Suprapubic skin (tissue), 4 donors: ENCODE measurements at places on chromosomes 4 and X.

DNA sequence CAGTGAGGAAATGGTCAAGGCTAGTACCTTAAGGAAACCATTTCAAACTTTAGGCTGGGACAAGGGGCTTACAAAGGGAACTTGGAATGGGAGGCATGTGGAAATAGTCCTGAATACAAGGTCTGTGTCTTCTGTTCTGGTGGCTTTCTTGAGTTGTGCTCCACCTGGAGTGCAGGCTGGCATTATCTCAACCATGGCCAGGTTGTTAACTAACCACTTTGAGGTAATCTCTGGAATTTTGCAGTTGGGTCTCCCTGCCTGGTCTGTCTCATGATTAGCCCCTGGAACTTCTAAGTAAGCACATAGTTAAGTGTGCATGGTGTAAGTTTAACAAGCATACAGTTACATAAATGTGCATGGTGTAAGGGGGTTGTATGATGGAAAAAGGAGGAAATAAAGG lies 77.5 kb downstream of the PCDH18 start:
- no peak overlapping the region for H3K27ac ChIP-seq
- H3K4me1 ChIP-seq: no peaks in the 10 kb centered on the region
- no peaks in the 10 kb centered on the region for H3K27me3 ChIP-seq
- no peaks in the 10 kb centered on the region for H3K36me3 ChIP-seq
- H3K4me3 ChIP-seq: no peak overlapping the region
- no peak for DNase-seq

DNA sequence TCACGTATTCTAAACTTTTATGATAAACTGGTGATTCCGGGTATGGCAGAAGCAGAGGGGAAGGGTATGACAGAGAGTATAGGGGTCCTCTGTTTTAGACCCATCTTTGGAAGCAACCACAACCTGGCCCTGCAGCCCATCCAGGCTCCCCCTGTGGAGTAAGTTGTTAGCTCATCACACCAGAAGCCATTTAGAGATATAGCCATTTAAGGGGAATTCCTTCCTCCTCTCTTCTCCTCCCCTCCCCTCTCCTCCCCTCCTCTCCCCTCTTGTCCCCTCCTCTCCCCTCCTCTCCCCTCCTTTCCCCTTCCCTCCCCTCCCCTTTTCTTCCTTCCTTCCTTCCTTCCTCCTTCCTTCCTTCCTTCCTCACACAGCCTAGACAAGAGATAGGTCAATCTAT lies 197.3 kb upstream of the LDB2 start:
- H3K4me1 ChIP-seq: peaks cover 9% of the 10 kb centered on the region
- H3K36me3 ChIP-seq: no peaks in the 10 kb centered on the region
- DNase-seq: no peak

DNA sequence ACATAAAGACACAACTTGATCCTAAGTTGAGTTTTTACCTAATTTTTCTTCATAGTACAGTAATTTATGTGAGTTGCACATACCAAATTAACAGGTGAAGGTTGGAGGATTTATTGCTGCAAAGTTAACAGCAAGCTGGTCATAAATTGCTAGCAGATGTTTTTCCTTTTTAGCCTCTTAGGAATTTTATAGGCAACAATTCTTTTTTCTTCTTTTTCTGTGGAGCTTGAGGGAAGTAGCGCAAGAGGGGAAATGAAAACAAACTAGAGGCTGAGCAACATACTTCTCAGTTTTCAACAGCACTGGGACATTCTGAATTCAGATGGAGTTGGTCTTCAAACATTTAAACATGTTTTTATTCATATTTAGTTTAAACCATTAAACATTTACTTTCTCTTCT lies 63.7 kb upstream of the TLR2 start:
- no peak overlapping the region for H3K4me3 ChIP-seq
- DNase-seq: no peak
- H3K27ac ChIP-seq: no peak overlapping the region

- H3K36me3 ChIP-seq: no peaks in the 10 kb centered on the region
- H3K4me1 ChIP-seq: no peaks in the 10 kb centered on the region
- H3K27me3 ChIP-seq: no peaks in the 10 kb centered on the region
- no peak overlapping the region for H3K27ac ChIP-seq
- no peak for DNase-seq
Measured at GRCh38 chrX:54695231-54695630, 102.8 kb downstream of the ITIH6 start.

DNA sequence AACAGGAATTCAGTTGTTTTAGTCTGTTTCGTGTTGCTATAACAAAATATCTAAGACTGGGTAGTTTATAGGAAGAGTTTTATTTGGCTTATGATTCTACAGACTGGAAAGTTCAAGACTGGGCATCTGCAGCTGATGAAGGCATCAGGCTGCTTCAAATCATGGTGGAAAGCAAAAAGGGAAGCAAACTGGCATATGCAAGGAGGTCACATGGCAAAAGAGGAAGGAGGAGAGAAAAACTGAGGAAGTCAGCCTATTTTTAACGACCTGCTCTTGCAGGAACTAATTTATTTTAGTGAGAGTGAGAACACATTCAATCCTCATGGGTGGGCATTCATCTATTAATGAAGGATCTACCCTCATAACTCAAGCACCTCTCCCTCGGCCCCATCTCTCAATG lies 363.1 kb upstream of the HS3ST1 start:
- H3K27ac ChIP-seq: no peak overlapping the region
- H3K4me3 ChIP-seq: no peak overlapping the region
- no peak for DNase-seq

DNA sequence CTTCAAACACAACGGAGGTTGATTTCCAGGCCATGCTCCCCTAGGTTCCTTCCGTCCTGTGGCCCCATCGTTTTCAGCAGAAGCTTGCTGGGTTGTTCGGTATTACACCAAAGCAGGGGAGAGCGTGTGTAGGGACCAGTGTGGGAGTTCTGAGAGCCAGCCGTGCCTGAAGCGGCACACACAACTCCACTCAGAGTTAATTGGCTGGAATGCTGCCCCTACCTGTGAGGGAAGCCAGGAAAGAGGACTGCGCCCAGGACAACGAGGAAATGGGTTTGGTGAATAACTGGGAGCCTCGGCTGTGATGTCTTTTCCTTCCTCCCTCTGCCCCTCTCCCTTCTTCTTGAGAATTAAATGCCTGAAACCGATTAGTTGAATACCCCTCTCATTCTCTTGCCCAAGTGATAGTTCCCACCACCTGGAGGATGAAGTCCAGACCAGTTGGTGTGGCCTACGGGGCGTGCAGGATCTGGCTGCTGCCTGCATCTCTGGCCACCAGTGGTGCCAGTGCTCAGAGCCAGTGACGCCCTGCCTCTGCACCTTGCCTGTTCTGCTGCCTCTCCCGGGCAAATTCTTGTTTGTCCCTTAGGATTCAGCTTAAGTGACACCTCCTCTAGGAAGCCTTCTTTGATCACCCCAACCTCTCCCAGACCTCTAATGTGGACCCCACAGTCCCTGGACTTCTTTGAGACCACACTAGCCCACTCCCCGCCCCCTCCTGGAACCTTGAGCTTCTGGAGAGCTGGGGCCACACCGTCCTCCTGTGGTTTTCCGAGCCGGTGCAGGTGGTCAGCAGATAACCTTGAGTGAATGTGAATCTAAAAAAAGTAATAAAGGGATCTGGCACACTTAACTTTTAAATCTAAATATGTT lies 33.6 kb downstream of the TBC1D14 start:
- H3K27me3 ChIP-seq: no peaks in the 10 kb centered on the region
- H3K36me3 ChIP-seq: peaks cover 6% of the 10 kb centered on the region
- H3K4me1 ChIP-seq: peaks cover 35% of the 10 kb centered on the region
- no peak overlapping the region for H3K4me3 ChIP-seq

DNA sequence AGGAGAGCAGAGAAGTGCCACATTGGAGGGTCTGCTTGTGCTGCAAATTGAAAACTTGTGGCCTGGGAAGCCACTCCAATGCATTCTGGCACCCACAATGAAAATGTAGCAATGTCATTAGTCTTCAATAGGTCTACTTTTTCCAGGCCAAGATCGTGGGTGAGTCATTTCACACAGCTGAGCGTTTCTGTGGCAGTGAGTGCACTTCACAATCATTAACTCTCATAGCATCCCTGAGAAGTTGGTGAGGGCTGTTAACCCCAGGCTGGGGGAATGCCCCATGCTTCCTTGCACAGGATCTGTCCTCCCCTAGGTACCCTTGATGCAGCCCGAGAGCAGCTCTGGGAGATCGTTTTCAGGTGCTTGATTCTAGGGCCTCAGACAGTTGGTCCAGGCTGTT lies 196.8 kb upstream of the ATP6AP2 start:
- no peak for DNase-seq
- no peaks in the 10 kb centered on the region for H3K4me1 ChIP-seq
- no peak overlapping the region for H3K27ac ChIP-seq
- H3K36me3 ChIP-seq: no peaks in the 10 kb centered on the region
